ENCODE measurements at places on chromosomes 7 and 10.

DNA sequence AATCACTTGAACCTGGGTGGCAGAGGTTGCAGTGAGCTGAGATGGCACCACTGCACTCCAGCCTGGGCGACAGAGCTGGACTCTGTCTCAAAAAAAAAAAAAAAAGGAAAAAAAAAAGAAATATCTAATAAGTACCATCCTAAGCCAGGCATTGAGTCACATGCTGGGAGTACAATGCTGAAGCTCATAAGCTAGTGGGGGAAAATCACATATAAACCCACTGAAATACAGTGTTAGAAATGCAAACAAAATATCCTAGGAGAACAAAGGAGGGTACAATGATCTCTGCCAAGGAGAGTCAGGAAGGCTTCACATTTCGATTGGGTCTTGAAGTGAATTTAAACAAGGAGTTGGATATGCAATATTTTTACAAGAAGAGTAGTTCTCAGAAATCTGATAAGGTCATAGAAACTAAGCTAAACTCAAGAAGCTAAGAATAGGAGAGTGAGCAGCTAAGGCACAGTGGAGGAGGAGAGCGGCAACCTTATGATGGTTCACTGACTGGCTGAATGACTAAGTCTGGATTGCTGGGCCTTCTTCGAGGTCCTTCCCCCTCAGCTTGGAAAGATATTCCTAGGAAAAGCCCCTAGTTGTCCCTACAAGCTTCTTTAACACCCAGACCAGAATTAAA lies 115.5 kb downstream of the PHTF2 start:
- no peak for DNase-seq

GRCh38 chr7:101779267-101779666 lies 38.2 kb upstream of the CUX1 start:
- DNase-seq, result no peak

DNA sequence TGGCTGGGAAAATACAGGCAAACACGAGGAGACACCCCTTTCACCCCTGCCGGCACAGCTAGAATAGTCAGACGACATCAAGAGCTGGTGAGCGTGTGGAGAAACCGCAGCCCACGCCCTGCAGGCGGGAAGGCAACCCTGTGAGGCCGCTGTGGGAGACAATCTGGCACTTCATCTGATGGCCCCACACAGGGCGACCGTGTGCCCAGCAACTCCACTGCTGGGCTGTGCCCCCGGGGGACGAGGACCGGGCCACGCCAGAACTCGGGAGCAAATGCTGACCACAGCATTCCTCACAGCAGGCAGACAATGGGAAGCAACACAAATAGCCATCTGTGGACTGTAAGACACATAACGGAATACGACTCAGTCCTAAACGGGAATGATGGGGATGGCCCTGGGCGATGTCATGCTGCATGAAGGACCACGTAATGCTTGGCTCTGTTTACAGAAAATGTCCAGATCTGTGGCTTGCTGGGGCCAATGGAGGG lies 58.9 kb downstream of the CFAP46 start:
- no peak for DNase-seq

GRCh38 chr10:74049955-74050354 lies 52.0 kb downstream of the VCL start:
- DNase-seq, result no peak

DNA sequence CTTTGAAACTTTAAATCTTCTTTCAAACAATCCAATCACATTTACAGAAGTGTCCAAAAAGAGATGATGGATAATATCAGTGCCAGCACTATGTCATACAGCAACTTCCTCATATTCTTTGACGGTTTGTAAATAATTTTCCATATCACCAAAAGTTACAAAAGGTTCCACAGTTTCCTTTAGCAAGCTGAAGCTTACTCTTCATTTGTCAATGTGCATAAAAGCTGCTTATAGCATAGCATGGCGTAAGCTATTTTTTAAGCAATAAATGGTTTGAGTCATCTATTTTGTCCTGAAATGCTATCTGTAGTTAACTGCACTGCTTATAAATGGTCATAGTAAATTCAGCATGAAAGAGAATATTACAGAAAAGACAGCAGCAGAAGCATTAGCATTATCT lies 95.1 kb downstream of the ETV1 start:
- no peak for DNase-seq

DNA sequence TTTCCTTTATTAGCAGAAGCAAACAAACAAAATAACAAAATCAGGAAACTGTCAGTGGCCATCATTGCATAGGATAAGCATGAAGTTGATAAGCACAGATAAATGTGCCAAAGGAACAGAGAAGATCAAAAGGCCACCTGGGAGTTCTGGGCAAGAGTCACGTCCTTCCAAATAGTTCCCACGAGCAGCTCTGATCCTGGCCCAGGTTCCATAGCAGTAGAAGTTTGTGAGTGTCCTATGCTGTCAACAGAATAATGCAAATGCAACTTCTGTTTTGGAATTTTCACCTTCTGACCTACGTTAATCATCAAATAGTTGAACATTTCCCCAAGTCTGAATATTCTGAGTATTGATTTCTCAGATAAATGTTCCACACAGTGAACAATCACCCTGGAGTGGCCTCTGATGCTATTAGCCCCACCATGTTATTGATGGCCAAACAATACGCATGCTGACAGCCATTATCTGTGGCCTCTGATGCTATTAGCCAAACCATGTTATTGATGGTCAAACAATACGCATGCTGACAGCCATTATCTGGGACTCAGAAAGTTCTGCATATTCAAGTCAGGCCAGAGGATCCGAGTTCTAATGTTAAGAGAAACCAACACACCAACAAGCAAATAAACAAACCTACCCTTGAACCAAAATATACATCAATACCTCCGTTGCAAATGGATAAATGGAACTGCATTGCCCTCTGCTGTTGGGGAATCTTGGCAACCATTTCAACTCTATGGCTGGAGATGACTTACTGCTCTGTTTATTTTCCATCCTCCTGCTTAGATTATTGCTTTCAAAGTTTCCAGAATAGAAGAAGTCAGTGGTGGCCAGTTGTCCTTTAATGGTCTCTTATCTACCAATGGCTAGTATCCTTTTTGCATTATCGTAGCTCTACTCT lies 63.3 kb downstream of the MRC1 start:
- DNase-seq, result peak; percentile 7

GRCh38 chr7:135253851-135254771 lies 20.5 kb downstream of the STRA8 start:
- DNase-seq, result no peak

DNA sequence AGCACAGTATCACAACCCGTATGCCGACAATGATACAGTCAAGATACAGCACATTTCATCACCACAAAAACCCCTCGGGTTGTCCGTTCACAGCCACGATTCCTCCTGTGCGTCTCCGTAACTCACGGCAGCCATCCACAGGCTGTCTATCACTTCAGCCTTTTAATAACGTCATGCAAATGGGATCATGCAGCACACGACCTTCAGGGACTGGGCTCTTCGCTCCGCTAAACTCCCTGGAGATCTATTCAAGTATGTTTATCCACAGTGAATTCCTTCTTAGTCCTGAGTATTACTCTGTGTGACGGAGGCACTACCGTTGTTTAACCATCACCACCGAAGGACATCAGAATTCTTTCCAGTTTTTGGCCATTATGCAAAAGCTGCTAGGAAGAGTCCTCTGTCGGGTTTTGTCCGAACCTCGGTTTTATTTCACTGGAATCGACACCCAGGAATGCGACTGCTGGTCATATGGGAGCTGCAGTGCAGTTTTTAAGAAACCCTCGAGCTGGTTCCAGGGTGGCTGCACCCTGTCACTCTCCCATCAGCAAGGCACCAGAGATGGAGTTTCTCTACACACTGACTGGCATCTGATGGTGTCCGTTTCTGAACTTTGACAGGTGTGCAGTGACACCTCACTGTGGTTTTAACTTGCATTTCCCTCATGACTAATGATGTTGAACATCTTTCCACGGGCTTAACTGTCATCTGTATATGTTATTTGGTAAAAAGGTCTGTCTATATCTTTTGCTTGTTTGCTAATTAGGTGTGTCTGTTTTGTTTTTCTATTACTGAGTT lies 193.6 kb downstream of the MAD1L1 start:
- DNase-seq, result no peak

Measured in KG1 (cell line).